Stimulated activated CD4-positive, alpha-beta T cell treated with anti-CD3 and anti-CD28 coated beads, Interleukin-2, amount 100 ng/mL, for 24 hours (primary cell): ENCODE measurements at places on chromosomes 16 and 17.
A peak's percentile ranks its signal among the peaks of the same experiment; 100 is the strongest.

DNA sequence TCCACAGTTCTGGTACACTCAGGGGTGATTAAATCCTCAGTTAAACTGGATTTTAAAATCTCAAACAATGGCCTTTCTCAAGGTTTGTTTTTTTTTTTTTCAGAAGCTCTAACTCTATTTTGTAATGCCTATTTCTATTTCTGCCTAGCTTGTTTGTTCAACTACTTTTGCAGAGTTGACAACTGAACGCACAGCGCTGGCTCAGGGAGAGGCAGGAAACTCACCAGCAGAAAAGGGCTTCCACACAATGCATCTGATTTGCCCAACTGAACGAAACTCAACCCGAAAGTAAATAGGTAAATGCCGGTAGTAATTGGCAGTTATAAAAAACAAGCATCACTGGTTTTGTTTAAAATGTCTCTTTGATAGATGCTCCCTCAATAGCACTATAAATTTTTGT, 52.7 kb upstream of the CNEP1R1 start:
- no peak for DNase-seq

GRCh38 chr16:1109648-1110047, 13.6 kb upstream of the C1QTNF8 start:
- DNase-seq, result no peak

GRCh38 chr16:10738231-10739077, 5.2 kb upstream of the NUBP1 start:
- peak; percentile 61 for DNase-seq

DNA sequence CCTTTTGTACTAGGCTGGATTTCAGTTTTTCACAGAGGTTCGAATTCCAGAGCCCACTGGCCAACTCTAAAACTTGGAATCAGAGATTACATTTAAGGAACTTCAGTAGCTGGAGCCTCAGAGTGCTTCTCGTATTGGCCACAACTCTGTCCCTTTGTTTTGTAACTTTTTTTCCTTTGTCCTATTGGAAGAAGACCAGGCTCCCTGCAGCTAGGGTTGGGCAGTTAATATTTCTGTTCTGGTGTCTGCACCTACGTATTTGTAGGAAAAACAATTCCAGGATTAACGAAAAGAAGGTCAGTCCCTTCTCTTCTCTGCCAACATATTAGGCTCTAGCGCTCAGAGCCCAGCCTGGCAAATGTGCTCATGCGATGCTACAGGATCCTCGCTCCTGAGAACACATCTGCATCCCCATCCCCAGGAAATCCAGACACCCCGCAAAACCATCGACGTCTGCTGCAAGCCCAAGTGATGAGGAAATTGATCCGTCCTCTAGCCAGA, 1.9 kb downstream of the CDH11 start:
- DNase-seq, result no peak

DNA sequence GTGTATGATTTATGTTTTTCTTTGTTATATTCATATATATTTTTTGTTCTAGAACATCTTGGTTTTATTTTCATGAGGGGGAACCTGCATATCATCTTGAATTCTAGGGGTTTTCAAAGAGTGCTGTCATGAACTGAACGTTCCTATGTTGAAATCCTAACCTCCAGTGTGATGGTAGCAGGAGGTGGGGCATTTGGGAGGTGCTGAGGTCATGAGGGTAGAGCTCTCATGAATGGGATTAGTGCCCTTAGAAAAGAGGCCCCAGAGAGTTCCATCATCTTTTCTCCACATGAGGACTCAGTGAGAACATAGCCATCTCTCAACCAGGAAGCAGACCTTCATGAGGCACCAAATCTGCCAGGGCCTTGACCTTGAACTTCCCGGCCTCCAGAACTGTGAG, 34.6 kb upstream of the CCDC182 start:
- DNase-seq, result no peak

GRCh38 chr16:54331241-54332002, 44.8 kb upstream of the IRX3 start:
- DNase-seq, result no peak

DNA sequence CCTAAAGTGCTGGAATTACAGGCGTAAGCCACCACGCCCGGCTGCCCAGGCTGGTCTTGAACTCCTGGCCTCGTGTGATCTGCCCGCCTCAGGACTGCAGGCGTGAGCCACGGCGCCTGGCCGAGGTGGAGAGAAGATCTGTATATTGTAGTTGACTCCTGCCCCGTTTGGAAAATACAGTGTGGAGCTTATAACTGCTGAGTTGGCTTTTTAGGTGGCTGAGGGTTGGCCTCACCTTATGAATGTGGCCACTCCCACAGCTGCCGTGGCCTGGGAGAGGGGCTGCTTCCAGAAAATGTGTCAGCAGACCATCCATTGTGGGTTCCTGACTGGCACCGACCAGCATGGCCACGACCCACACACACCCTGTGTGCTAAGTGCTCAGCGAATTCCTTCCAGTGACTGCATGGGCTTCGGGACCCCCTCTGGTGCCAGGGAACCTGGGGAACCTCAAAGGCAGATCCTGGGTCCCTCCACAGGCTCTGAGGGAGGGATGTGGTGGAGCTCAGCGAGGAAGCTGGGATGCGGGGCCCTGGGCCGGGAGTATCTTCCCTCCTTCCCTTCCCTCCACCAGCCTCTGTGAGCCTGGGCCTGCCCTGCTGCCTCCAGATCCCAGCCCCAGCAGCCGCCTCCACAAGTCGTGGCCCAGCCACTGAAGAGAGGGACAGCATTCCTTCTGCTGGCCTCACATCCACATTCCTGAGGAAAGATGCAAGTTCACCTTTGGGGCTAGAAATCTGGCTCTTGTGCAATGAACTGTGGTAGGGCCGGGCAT, 10.9 kb upstream of the RAB11FIP3 start:
- DNase-seq, result no peak

DNA sequence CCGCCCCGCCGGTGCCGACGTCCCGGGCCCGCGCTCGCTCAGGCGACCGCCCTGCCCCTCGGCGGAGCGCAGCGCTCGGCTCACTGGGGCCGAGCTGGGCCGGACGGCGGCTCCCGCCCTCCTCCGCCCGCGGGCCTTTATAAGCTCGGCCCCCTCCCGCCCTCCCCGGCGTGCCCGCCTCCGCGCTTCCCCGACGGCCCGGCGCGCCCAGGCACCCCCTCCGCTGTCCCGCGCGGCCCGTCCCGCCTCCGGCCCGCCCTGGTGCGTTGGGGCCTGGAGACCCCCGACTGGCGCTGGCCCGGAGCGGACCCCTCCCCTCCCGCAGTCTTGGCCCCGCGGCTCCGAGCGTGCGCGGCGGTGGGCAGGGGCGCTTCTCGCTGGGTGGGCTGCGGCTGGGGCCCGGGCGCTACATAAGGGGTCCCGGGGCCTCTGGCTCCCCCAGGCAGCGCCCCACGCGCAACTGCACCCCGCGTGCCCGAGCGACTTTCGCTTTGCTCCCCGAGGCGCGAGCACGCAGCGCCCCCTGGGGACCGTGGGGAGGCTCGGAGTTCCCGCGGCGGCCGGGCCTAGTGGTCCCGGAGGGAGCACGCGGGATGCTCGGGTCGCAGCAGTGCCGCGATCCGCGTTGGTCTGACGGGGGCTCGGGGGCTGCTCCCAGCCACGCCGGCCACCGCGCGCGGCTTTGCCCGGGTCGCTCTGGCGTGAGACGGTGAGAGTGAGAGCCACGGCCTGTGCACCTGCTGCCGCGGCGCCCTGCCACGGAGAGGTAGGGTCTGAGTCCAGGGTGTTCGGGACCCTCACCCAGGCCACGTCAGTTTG, at the start of gene PIEZO1:
PIEZO1 (minus strand) TSS at position 115 of the 819 bp plus-strand sequence. CDS start 256 bp downstream, outside the sequence.
- DNase-seq, result peak; percentile 82

DNA sequence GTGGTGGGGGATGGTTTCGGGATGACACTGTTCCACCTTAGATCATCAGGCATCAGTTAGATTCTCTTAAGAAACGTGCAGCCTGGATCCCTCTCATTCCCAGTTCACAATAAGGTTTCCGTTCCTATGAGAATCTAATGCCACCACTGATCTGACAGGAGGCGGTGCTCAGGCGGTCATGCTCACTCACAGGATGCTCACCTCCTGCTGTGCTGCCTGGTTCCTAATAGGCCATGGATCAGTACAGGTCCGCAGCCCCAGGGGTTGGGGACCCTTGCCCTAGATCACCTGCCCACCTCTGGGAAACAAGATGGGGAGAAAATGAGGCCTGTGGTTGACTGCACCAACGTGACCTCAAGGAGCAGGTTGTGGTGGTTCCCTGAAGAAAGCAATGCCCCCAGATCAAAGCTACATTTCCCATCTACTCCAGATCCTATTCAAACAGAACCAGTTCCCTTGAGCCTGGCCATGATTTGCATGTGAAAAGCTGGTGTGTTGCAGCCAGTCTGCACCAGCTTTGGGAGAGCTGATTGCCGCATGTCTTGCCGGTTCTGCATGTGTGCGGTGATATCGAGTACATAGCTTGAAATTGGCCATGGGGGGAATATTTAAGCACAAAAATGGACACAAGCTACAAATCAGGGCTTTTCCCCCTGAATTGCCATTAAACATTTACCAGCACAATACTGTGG, 183.2 kb upstream of the HSBP1 start:
- DNase-seq, result no peak

DNA sequence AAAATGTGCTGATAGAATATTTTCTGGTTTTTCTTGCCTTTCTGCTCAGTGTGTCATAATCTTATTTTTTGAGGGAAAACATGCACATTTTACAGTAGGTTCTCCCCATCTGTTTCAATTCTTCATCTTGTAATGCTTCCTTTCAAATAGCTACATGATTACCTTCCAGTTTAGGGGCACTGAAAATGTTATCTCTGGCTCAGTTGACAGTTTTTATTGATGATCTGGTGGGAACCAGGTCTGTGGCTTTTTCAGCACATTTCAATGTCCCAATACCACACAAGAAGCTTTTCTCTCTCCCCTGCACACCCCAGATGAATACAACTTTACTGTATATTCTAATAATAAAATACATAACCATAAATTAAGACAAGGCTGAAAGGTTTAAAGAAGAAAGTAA, 36.5 kb downstream of the FTO start:
- no peak for DNase-seq

DNA sequence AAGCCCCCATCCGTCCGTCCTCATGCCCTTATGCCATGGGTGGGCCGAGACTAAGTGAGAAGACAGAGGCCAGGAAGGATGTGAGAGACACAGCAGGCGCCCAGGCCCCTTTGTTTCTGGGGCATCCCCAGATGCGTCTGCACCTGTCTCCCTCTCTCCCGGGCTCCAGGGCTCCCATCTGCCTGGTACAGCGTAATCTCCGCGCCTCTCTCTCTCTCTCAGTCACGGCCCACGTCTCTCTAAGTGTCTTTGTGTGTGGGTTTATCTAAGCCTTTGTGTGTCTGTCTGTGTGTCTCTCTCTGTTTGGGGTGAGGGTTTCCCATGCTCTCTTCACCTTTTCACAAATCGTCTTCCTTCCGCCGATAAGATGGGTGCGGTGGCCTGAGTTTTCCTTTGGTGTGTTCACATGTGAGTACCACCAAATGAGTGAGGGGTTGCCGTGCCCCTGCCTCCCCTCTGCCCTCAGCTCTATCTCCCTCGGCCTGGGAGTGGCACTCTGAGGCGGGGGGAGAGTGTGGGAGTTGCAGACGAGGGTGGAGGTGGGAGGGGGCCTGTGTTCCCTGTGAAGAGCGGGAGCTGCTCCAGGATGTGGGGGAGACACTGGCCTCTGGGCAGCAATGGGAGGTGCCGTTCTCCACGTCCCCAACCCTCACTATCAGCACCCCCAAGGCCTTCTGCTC, 25.8 kb upstream of the ABCC3 start:
- DNase-seq, result no peak

GRCh38 chr17:76972046-76972641, 103.9 kb downstream of the MGAT5B start:
- no peak for DNase-seq

- DNase-seq, result peak; percentile 78
Observed at GRCh38 chr17:17819561-17819995, 17.2 kb downstream of the SREBF1 start.

DNA sequence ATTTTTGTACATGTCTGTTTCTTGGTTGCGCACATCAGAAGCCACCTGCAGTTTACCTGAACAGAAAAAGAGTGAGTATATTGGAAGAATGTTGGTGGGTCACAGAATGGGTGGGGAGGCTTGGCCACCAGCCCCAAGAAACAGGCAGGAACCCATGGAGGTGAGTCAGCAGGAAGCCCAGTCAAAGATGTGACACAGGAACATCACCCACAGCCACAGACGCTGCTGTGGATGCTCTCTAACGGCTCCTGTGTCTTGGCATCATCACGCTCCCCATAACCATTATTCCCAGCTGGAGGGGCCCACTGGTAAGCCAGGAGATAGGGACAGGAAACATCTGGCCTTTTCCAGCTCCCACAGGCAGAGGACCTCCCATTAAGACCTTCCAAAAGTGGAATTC, 94.0 kb upstream of the WSB1 start:
- DNase-seq, result no peak

GRCh38 chr17:81188491-81188840, 22.4 kb upstream of the AATK start:
- no peak for DNase-seq

DNA sequence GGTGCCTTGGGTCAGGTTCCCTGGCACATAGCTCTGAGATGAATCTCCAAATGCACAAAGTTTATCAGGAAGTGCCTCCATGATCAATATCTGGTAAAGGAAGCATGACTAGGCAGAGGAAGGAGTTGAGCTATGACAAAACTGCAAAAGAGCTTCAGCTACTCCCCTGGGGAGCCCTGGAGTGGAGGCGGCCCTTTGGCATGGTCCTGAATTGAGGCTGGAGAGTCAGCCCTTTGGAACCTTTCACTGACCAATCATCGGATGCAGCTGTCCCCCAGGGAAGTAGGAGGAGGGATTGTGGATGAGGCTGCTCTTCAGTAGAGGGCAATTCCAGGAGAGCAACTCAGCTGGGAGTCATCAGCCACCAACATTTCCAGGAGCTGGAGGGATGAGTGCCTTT, 46.1 kb upstream of the NLRP1 start:
- no peak for DNase-seq

DNA sequence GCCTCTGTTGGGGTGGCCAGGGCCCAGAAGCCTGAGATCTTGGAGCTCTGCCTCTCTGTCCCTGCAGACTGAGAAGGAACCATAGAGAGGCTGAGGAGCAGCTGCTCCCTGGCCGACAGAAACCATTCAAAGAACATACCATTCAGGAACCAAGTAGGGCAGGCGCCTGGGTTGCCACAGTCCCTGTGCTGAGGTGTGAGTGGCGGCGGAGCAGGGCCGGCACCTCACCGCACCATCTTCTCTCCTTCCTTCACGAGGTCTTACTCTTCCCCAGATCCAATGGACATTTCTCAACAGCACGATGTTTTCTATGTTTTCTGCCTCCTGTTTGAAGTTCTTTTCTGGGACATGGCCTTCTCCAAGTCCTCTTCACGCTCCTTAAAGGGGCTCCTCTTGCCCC, 22.8 kb upstream of the ALOX15 start:
- no peak for DNase-seq

DNA sequence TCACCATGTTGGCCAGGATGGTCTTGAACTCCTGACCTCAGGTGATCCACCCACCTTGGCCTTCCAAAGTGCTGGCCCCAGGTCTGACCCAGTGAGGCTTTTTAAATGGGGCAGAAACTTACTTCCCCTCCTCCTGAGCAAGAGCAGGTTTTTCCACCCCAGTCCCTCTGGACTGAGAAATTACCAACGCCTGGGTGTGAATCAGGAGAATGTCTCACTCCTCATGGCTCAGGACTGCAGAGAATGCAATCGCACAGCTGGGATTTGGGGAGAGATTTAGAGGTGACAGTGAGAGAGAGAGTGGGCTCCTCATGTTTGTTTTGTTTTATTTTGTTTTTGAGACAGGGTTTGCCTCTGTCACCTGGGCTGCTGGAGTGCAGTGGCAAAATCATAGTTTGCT, 203.6 kb downstream of the RAB11FIP4 start:
- no peak for DNase-seq

- DNase-seq, result no peak
Observed at GRCh38 chr16:65497571-65497970, 375.7 kb upstream of the CDH11 start.

GRCh38 chr17:42288803-42289610, 709 bp downstream of the STAT5A start:
- DNase-seq, result peak; percentile 68
